ENCODE measurements at places on chromosomes 3 and 15.

DNA sequence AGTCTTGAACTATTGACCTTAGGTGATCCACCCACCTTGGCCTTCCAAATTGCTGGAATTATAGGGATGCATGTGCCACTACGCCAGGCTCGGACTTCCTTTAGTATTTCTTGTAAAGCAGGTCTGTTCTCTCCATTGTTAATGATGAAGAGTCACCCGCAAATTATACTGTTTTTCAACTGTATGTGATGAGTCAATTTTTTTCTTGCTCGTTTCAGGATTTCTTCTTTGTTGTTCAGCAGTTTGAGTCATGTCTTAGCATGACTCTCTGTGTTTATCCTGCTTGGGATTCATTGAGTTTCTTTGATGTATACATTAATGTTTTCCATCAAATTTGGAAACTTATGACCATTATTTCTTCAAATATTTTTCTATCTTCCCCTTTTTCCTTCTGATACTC, 28.9 kb downstream of the GRAMD1C start:
- DNase-seq = no peak

DNA sequence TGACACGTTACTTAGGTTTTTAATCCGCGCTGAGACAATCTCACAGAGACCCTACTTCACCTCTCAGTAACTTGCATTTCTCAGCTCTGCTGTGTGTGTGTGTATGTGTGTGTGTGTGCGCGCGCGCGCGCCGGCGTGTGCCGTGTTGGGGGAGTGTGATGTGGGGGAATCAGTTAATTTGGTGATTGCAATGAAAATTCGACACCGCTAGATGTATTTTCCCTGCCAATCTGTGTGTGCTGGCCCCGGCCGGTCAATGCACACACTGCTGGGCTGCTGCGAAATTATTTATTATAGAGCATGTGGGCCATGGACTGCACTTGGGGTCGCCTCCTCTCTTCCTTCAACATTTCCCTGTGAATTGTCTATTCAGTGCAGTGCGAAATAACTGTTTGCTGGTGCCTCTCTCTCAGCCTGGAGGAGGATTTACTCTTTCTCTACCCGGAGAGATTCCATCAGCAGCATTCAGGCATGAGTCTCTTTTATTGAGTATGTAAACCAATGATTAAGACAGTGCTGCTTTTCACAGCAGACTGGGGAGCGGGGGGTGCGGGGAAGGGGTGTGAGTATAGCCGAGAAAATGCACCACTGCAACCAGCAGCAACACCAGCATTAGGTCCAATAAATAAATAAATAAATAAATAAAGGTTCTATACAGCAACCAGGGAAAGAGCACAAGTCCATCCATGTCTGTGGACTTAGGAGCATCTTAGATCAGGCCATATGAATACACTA, 2.9 kb downstream of the CADM2 start:
- peak; percentile 34 for DNase-seq

- DNase-seq = peak; percentile 47
Observed at GRCh38 chr3:134449277-134449676, 36.5 kb downstream of the ANAPC13 start.

GRCh38 chr3:94173673-94174434, 111.0 kb downstream of the NSUN3 start:
- no peak for DNase-seq

GRCh38 chr3:169907944-169908343, 3.4 kb upstream of the SAMD7 start:
- DNase-seq = no peak

- no peak for DNase-seq
Observed at GRCh38 chr15:84949845-84950569, 31.6 kb upstream of the PDE8A start.

Measured in endothelial cell (in vitro differentiated cells).